ENCODE measurements at places on chromosomes 3 and 15. TPM values are rescaled to one million over a fixed set of nuclear protein-coding genes. Genes with fewer than 3 reads are reported as not detected.

GRCh38 chr15:64809649-64810496, 15.6 kb downstream of the PIF1 start:
- peak; percentile 83 for DNase-seq
- H3K4me3 ChIP-seq: no peak overlapping the region
- no peaks in the 10 kb centered on the region for H3K36me3 ChIP-seq

- no peaks in the 10 kb centered on the region for H3K4me1 ChIP-seq
- H3K27ac ChIP-seq: no peak overlapping the region
- H3K27me3 ChIP-seq: no peaks in the 10 kb centered on the region
- H3K36me3 ChIP-seq: no peaks in the 10 kb centered on the region
- no peak for DNase-seq
These were observed 88.2 kb upstream of the STT3B start for GRCh38 chr3:31444220-31445142.

- H3K27ac ChIP-seq: no peak overlapping the region
- no peak for DNase-seq
- H3K4me1 ChIP-seq: no peaks in the 10 kb centered on the region
- no peaks in the 10 kb centered on the region for H3K36me3 ChIP-seq
- H3K27me3 ChIP-seq: peaks cover 2% of the 10 kb centered on the region
These were observed 23.8 kb upstream of the SLC6A11 start for GRCh38 chr3:10792208-10792607.

Gene SAMMSON
- not detected for polyA plus RNA-seq
